ENCODE measurements at places on chromosomes 2 and 18.

DNA sequence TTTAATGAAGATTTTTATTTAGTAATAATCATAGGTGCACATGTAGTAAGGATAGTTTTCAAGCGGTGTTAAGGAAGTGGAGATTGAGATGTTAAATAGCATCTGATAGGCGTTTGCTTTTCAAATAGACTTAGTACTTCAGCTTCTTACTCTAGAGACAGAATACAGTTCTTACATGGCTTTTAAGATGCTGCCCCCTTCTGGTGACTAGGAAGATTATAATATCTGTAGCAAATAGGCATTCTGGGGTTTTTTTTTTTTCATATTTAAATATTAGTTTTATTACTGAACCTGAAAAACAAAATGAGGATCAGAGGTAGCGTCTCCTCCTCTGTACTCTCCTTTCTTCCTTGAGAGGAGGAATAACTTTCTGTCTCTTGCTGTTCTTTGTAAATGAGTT lies 100.2 kb downstream of the AGAP1 start:
- peak; percentile 76 for DNase-seq

GRCh38 chr2:31354837-31355236 lies 59.7 kb downstream of the XDH start:
- DNase-seq: no peak

DNA sequence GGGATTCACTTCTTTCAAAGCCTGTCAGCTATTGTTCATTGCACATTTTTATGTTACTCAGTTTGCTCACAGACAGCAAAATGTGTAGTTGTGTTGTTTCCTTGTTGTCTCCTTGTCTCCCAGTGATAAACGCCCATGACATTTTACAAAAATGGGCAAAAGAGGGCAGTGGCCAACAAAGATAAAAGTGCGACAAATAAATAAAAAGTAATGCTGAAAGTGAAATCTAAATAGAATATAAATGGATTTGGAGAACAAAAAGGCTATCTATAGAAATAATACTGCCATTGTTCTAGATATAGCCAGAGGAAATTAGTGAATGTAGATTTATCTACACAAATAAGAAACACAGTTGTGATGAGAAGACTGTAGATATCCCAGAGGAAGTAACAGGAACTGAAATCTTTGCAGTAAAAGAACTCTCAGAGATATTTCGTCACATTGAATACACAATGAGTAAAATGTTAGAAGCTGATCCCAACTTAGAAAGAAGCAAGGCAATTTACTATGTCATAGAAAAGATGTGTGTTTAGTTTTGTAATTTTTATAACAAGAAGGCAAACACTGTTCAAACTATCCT lies 1186.2 kb upstream of the FAM98A start:
- DNase-seq: no peak

DNA sequence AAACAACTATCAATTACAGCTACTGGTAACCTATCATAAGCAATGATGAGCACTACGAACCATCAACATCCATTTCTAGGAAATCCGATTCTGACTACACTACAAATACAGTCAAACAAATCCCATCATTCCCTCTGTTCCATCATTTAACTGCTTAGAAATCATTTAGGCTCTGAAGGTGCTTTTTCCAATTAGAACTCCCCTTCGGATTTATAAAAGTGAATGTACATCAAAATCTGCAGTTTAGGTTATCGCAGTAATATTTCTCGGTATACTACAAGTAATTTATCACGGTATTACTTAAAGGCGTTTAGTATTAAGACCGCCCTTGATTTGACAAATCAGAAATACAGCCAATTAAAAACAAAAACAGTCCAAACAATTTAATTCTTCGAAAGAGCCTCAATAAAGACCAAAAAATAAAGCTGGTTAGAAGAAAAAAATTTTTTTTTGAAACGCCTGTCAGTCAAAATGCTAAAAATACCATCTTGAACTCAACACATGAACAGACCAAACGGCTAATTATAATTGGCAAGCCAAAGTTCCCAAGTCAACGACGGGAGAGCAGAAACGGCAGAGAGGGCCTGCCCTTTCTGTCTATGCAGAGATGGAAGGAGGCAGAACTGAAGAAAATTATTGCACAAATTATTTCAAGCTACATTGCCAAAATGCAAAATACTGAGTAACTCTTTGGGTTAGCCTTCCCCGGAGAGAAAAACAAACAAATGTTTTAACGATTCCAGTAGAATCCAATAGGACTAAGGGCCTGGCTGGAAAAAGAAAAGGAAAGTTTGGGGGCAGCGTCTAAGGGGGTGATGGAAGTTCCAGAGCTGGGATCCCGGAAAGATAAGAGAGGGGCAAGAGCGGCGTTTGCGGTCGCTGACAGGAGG lies 1.2 kb downstream of the VPS54 start:
- DNase-seq: peak; percentile 40

DNA sequence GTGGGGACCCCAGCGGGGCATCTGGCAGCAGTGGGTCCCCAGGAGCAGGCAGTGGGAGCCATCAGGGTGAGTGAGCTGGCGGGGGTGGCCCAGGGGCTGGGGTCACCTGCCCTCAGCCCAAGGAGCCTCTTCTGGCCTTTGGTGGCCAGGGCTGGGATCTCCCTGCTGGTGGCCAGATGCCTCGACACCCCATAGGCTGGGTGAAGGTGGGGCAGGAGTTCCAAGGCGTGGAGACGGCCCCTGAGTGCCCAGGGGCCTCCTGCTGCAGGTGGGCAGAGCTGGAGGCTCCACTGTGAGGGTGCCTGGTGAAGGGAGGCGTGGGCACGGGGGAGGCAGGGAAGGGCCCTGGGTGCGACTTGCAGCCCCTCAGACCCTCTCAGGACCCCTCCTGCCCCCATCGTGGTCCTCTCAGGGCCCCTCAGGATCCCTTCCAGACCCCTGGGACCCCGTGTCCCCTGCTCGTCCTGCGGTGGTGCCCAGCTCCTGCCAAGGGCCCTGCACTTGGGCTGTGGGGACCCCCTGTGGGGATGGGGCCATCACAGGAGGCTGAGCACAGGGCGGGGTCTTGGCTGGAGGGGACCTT lies 5.0 kb upstream of the GPR35 start:
- no peak for DNase-seq

DNA sequence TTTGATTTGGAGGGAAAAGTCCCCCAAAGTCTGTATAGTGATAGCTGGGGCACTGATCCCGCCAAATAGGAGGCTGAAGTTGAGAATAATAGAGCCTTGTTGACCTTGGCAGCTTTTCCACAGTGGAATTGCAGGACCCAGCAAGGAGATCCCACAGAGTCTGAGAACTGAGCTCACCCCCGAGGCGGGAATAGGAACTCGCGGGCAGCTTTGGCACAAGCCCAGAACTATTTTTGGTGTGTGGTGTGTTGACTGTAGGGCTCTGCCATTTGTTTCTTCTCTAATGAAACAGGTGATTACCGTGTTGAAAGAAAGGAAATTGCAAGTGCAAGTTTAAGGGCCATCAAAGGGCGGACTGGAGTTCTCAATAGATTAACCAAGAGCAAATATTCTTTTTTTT lies 34.0 kb downstream of the SH3RF3 start:
- DNase-seq: peak; percentile 70

GRCh38 chr2:131577812-131578211 lies 50.1 kb downstream of the CCDC74A start:
- no peak for DNase-seq

DNA sequence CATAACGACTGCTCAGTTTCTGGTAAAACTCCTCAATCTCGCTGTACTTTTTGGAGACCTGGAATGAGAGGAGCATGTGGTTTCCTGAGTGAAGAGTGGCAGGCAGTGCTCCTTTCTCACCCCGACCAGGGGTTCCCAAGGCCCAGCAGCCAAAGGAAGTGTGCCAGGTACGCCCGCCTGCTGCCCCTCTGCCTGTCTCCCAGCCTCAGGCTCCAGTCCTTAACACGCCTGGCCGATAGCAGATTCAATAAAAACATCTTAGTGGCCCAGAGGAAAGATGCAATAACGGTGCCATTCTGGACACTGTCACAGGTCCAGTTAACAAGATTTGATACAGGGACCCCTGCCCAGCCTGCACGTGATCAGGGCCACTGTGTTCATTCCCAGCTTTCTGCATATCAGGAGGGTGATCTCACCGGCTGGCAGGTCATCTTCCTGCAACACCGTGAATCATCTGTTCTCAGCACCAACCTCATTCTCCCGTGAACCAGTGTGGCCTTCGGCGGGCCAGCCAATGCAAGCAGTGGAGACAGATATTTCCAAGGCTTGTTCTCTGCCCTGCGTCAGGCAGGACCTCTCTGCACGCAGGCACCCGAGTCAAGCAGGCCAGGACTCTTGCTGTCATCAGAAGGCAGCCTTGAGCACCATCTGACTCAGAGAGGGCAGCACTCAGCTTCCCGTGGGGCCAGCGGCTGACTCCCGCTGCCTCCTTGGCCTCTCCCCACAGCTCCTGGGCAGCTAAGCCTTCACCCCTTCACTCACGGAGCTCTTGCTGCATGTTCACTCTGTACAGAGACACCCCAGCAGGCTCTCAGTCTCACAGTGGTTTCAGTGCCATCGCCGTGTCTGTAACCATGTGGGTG lies 9.5 kb downstream of the HS1BP3 start:
- peak; percentile 41 for DNase-seq

GRCh38 chr2:190507135-190507534 lies 27.4 kb downstream of the NEMP2 start:
- DNase-seq: no peak

DNA sequence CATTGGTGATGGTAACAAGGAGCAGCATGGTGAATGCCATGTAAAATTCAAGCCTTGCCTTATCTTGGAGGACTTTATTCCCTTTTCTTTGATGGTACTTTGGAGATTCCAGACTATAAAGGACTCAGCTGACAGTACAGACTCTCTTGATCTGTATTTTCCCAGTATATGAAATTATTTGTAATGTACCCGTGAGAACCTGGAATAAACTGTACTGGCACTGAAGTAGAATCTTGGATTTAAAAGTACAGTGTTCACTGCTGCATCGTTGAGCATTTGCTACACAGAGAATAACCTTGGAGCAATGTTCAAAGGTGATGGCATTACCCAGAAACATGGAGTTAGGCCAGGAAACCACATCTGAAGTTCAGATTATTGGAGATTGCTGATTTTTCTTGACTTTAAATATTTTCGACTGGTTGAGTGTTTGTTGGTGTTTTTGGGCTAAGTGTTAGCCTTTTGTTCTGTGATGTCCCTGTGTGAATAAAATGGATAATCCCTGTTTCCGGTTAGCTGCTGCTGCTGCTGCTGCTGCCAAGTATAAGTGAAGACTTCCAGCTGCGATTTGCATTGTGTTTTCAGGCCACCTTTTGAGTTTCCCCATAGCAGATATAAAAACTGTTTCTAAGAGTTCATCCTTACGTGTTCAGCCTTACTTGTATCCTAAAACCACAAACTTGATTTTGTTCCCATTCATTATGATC lies 122.0 kb downstream of the SPTBN1 start:
- DNase-seq: no peak

DNA sequence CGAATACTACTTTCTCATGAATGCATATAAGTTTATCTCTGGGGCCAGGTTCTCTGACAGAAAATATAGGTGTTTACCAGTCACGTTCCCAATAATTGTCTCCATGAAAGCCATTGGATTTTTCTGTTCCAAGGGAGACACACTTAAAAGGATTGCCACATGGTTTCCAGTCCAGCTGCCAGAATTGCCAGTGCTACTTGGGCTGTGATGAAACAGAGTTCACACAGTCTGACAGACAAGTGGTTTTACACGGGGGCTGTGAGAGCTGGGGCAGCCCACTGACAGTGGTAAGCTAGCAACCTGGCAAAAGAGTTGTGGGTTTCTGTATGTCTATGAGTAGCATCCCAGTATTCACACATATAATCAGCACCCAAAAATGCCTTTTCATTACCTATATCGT lies 27.7 kb upstream of the ATRAID start:
- no peak for DNase-seq

- no peak for DNase-seq
Measured at GRCh38 chr2:40400336-40400953, 51.4 kb downstream of the SLC8A1 start.

DNA sequence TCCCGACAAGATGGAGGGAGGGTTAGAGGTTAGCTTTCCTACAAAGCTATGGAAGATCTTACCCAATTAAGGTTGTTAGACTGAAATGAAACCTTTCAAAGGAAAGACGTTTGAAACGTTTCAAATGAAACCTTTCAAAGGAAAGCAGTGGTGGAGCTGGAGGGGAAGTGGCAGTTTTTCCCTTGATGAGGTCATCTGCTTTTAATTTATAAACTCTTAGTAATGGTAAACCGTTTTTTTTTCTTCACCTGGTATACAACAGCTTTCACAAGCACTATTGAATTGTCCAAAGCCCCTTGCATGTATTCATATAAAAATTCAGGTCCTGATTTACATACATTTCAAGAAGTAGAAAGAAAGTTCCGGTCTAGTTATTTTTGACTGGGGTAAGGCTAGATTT lies 7.4 kb downstream of the PMAIP1 start:
- DNase-seq: no peak

DNA sequence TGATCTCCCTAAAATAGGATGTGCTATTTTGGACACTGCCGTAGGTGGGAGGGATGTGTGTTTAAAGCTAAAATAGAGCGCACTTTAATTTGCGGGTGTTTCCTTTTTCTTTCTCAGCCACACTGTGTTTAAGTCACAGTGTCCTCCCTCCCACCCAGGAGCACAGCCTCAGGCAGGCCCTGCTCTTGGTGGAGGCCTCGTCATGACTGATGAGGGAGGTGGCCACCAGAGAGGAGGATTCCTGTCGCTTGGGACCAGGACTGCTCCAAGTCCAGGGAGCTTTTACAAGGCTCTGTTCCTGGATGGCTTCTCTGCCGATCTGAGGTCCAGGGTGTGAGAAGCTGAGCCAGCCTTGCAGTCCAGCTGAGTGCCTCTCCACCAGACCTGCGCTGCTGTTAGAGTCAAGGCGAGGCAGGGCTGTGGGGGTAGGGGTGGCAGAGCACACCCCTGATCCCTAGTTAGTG lies 33.5 kb downstream of the INPP4A start:
- no peak for DNase-seq

DNA sequence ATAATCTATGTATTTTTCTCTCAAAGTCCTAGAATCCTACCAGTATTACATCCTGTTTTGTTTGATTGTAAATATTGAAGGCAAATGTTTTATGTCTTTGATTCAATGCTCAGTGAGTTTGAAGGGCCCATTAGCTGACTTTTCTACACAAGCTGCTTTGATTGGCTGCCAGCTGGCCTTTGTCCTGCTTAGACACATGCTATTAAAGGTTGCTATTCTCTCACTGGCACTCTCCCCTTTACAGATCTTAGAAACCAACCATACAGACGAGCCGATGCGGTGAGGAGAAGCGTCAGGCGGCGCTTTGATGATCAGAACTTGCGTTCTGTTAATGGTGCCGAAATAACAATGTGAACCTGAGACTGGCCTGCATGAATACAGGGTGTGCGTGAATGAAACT lies 69.7 kb downstream of the PRPF40A start:
- peak; percentile 29 for DNase-seq

- peak; percentile 87 for DNase-seq
Measured at GRCh38 chr2:217248312-217248935, 388.6 kb upstream of the TNP1 start.

- no peak for DNase-seq
Measured at GRCh38 chr2:61263830-61264229, 101.8 kb downstream of the C2orf74 start.

- DNase-seq: no peak
Measured at GRCh38 chr2:76749858-76750257, 772.3 kb downstream of the LRRTM4 start.

GRCh38 chr2:69946351-69947324 lies 14.8 kb downstream of the ASPRV1 start:
- peak; percentile 73 for DNase-seq

All from fibroblast of skin of right biceps (primary cell).